Mesenchymal stem cell (in vitro differentiated cells and primary cell): ENCODE measurements at places on chromosomes 3 and 15.

- DNase-seq, result no peak
- H3K4me1 ChIP-seq, result no peaks in the 10 kb centered on the region
- no peaks in the 10 kb centered on the region for H3K27me3 ChIP-seq
- no peaks in the 10 kb centered on the region for H3K36me3 ChIP-seq
- no peak overlapping the region for H3K27ac ChIP-seq
Measured at GRCh38 chr3:177894081-177894728, 642.0 kb upstream of the KCNMB2 start.

DNA sequence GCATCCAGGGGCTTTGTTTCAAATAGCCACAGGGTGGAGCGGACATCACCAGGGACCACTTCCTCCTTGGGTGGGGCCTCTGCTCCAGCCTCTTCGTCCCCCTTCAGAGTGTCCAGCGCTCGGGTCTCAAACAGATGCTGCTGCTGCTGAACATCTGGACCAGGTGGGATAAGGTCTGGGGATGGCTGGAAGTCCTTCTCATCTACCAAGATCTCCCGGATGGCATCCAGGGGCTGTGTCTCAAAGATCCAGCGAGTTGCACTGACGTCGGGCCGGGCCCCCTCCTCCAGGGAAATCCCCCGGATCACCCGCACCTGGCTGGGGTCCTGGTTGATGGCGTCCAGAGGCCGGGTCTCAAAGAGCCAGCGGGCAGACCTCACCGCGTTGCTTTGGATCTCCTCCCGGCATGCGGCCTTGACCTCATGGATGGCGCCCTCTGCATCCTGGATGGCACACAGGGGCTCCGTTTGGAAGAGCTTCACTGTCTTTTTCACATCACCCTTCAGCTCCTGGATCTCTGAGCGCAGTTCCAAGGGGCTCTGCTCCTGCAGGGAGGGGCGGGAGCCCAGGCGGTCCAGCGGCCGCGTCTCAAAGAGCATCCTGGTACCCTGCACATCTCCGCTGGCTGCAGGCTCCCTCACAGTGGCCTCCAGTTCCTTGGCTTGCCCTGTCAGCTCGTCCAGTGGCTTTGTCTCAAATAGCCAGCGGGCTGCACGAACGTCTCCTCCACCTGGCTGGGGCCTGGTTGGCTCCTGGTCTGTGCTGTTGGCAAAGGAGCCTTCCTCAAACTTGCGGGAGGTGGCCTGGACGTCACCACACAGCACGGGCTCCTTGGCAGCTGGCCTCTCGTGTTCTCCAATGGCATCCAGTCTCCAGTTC, 3.9 kb downstream of the XIRP1 start:
- H3K4me1 ChIP-seq, result peaks cover 12% of the 10 kb centered on the region
- H3K27ac ChIP-seq, result no peak overlapping the region
- H3K4me3 ChIP-seq, result no peak overlapping the region
- no peaks in the 10 kb centered on the region for H3K27me3 ChIP-seq
- no peaks in the 10 kb centered on the region for H3K36me3 ChIP-seq

DNA sequence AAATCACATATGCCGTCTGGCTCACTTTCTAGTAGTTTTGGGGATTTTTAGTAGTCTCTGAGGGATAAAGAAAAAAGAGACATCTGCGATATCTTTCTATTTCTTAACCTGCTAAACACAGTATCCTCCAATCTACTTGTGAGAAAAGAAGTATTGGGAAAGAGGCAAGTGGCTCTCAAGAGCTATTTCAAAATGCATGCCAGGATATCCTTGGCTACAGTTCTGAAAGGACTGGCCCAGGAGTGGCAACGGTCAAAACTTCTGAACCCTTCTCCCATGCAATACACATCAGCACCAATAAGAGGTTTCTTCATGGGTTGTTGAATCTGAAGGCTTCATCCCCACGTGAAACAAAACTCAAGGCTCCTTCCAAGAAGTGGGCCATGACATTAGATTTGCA, 204.0 kb upstream of the WNT5A start:
- H3K27ac ChIP-seq, result no peak overlapping the region
- DNase-seq, result no peak
- H3K27me3 ChIP-seq, result peaks cover 27% of the 10 kb centered on the region

- H3K36me3 ChIP-seq, result no peaks in the 10 kb centered on the region
- H3K27ac ChIP-seq, result no peak overlapping the region
- no peaks in the 10 kb centered on the region for H3K27me3 ChIP-seq
- peaks cover 8% of the 10 kb centered on the region for H3K4me1 ChIP-seq
- no peak overlapping the region for H3K4me3 ChIP-seq
Measured at GRCh38 chr3:78268716-78269668, 1229.1 kb downstream of the ROBO2 start.

- H3K27ac ChIP-seq, result no peak overlapping the region
- H3K4me3 ChIP-seq, result no peak overlapping the region
- peaks cover 8% of the 10 kb centered on the region for H3K4me1 ChIP-seq
- H3K36me3 ChIP-seq, result no peaks in the 10 kb centered on the region
- H3K27me3 ChIP-seq, result no peaks in the 10 kb centered on the region
- no peak for DNase-seq
Measured at GRCh38 chr15:58454950-58455401, 23.2 kb downstream of the LIPC start.

- DNase-seq, result no peak
- no peak overlapping the region for H3K4me3 ChIP-seq
- H3K4me1 ChIP-seq, result no peaks in the 10 kb centered on the region
- H3K27me3 ChIP-seq, result no peaks in the 10 kb centered on the region
Measured at GRCh38 chr3:152229692-152230091, 39.0 kb upstream of the MBNL1 start.

DNA sequence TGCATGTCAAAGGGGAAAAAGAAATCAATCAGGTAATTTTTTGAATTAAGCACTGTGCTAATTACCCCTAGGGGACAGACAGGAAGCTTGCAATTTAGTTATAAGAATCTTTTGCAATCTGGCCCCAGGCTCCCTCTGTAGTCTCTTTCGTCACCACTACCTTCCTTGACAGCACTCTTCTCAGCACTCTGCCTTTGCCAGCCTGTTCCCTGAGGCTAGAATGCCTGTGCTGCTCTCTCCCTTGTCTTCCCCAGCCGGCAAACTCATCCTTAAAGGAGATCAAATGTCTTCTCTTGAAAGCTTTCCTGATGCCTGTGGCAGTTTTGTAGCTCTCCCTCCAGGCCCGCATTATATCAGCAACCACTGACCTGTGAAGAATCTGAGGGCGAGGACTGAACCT, 32.4 kb upstream of the PRTG start:
- DNase-seq, result peak; percentile 52
- no peak overlapping the region for H3K27ac ChIP-seq
- peaks cover 13% of the 10 kb centered on the region for H3K27me3 ChIP-seq
- H3K36me3 ChIP-seq, result no peaks in the 10 kb centered on the region
- H3K4me1 ChIP-seq, result no peaks in the 10 kb centered on the region

GRCh38 chr3:10145685-10146084, 4.1 kb downstream of the VHL start:
- peaks cover 20% of the 10 kb centered on the region for H3K36me3 ChIP-seq
- peaks cover 12% of the 10 kb centered on the region for H3K4me1 ChIP-seq
- no peak overlapping the region for H3K27ac ChIP-seq
- no peak overlapping the region for H3K4me3 ChIP-seq

DNA sequence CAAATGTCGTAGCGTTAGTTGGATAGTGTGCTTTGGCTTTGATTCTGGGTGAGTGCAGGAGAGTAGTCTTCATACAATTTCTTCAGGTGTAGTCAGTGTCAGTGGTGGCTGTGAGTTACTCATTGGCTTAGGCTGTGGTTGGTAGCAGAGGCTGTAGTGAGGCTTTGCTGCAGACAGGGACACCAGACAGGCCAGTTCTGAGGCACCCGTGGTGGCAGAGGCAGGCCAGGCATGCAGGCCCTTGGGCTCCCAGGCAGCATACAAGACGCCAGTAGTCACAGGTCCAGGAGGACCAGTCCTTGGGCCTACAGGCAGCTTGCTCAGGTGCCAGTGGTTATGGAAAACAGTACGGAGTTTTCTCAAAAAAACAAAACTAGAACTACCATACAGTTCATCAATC, 61.3 kb downstream of the DMXL2 start:
- H3K36me3 ChIP-seq, result peaks cover 5% of the 10 kb centered on the region
- no peaks in the 10 kb centered on the region for H3K27me3 ChIP-seq
- no peak overlapping the region for H3K27ac ChIP-seq
- H3K4me1 ChIP-seq, result no peaks in the 10 kb centered on the region
- no peak for DNase-seq

GRCh38 chr3:10453431-10454163, 51.8 kb downstream of the ATP2B2 start:
- H3K27me3 ChIP-seq, result peaks cover 93% of the 10 kb centered on the region
- DNase-seq, result no peak
- H3K27ac ChIP-seq, result no peak overlapping the region
- H3K4me1 ChIP-seq, result no peaks in the 10 kb centered on the region
- no peaks in the 10 kb centered on the region for H3K36me3 ChIP-seq

DNA sequence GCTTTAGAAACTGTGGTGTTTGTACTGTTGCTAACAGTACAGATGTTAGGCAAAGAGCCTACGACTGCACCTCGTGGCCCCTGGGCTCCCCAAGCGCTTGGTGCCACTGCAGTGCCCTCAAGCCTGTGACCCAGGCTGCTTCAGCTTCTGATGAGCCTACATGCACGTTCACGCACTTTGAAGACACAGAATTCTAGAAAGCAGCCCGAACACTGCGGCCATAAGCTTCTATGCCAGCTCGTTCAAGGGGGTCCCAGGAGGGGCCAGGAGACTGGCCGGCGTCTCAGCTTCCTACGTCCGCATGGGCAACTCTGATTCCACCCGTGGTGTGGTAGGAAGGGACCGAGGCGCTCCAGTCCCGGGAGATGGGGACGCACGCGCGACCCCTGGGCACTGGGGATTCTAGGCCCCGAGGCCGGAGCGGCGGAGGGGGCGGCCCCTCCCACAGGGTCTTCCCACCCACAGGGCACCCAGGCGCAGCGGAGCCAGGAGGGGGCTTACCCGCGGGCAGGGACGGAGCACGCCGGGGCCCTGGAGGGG, 653 bp downstream of the MYO5C start:
- DNase-seq, result no peak
- H3K36me3 ChIP-seq, result no peaks in the 10 kb centered on the region
- peaks cover 13% of the 10 kb centered on the region for H3K4me1 ChIP-seq
- H3K27ac ChIP-seq, result no peak overlapping the region

DNA sequence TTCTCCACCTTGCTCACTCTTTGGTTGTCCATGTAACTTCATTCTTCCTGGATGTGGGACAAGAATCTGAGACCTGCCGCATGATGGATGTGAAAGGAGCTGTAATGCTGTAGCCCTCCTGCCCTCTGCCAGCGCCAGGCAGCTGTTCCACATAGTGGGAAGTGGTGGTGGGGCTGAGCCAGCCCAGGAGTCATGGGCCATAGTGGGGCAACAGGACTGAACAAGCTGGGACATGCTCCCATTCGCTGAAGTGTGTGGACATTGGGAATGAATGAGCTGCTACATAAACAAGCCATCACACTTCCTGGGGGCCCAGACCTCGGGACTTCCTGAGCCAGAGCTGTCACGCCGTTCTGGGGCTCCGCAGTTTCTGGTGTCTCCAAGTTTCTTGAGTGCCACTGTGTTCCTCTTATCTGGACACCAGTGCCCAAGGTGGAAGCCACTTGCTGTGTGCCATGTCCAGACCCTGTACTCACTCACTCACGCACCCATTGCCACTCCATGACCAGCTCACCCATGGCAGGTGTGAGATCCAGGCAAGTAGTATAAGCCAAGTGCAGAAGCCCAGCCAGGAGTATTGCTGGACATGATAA, 624.3 kb upstream of the EPHA6 start:
- no peaks in the 10 kb centered on the region for H3K36me3 ChIP-seq
- no peak overlapping the region for H3K4me3 ChIP-seq
- no peaks in the 10 kb centered on the region for H3K27me3 ChIP-seq
- H3K27ac ChIP-seq, result no peak overlapping the region
- no peaks in the 10 kb centered on the region for H3K4me1 ChIP-seq
- DNase-seq, result no peak

DNA sequence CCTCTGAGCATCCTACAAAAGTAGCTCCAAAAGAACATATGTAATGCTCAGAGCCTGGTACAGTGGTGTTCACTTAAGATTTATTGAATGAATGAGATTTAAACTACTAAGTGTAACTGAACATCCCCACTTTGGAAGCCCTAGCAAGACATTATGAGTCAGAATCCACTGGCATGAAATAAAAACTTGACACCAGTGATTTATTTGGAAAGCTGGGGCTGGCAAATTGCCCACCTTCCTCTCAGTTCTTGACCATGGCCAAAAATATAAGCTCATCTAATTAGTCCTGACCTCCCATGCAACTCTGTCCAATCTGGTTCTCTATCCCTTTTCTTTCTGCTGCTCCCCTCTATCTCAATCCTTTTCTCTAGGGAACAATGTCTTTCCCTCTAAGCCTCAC, 418.0 kb downstream of the PLCL2 start:
- H3K4me1 ChIP-seq, result no peaks in the 10 kb centered on the region
- H3K36me3 ChIP-seq, result no peaks in the 10 kb centered on the region
- no peaks in the 10 kb centered on the region for H3K27me3 ChIP-seq
- no peak overlapping the region for H3K4me3 ChIP-seq

DNA sequence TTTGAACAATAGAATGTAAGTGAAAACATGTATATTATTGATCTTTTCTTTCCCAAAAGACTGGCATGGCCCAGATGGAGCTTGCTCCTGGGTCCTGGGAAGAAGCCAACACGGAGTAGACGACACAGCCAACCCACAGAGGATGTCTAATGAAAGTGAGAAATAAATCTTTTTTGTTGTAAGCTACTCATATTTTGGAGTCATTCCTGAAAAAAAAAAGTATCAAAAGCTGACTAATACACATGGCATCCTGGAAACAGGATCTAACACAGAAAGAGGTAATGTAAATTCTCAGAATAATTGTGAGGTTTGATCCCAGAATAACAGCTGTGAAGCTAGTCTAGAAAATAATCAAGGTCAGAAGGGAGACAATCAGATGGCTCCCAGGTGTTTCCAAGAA, 12.6 kb upstream of the FRMD5 start:
- no peaks in the 10 kb centered on the region for H3K27me3 ChIP-seq
- no peak overlapping the region for H3K4me3 ChIP-seq
- no peaks in the 10 kb centered on the region for H3K36me3 ChIP-seq
- peaks cover 6% of the 10 kb centered on the region for H3K4me1 ChIP-seq

GRCh38 chr15:32774022-32774421, 56.2 kb downstream of the GREM1 start:
- no peaks in the 10 kb centered on the region for H3K27me3 ChIP-seq
- peaks cover 4% of the 10 kb centered on the region for H3K4me1 ChIP-seq
- DNase-seq, result peak; percentile 93
- H3K4me3 ChIP-seq, result no peak overlapping the region
- no peak overlapping the region for H3K27ac ChIP-seq
- H3K36me3 ChIP-seq, result no peaks in the 10 kb centered on the region

- peaks cover 3% of the 10 kb centered on the region for H3K27me3 ChIP-seq
- H3K4me1 ChIP-seq, result no peaks in the 10 kb centered on the region
- no peak overlapping the region for H3K4me3 ChIP-seq
- no peak overlapping the region for H3K27ac ChIP-seq
Measured at GRCh38 chr15:100191161-100191560, 150.6 kb downstream of the ADAMTS17 start.

- no peaks in the 10 kb centered on the region for H3K4me1 ChIP-seq
- H3K27me3 ChIP-seq, result no peaks in the 10 kb centered on the region
- peaks cover 39% of the 10 kb centered on the region for H3K36me3 ChIP-seq
- H3K4me3 ChIP-seq, result no peak overlapping the region
- no peak overlapping the region for H3K27ac ChIP-seq
Measured at GRCh38 chr3:184944241-184944640, 132.3 kb downstream of the VPS8 start.

- H3K4me3 ChIP-seq, result no peak overlapping the region
- no peaks in the 10 kb centered on the region for H3K36me3 ChIP-seq
- peak; percentile 50 for DNase-seq
- H3K4me1 ChIP-seq, result peaks cover 2% of the 10 kb centered on the region
- H3K27ac ChIP-seq, result no peak overlapping the region
- H3K27me3 ChIP-seq, result no peaks in the 10 kb centered on the region
Measured at GRCh38 chr3:120182613-120183511, 88.6 kb upstream of the GSK3B start.
